ENCODE measurements at places on chromosomes 6 and 20. TPM values are rescaled to one million over a fixed set of nuclear protein-coding genes. Genes with fewer than 3 reads are reported as not detected.

Gene PERP
- total RNA-seq: 68.3 TPM

DNA sequence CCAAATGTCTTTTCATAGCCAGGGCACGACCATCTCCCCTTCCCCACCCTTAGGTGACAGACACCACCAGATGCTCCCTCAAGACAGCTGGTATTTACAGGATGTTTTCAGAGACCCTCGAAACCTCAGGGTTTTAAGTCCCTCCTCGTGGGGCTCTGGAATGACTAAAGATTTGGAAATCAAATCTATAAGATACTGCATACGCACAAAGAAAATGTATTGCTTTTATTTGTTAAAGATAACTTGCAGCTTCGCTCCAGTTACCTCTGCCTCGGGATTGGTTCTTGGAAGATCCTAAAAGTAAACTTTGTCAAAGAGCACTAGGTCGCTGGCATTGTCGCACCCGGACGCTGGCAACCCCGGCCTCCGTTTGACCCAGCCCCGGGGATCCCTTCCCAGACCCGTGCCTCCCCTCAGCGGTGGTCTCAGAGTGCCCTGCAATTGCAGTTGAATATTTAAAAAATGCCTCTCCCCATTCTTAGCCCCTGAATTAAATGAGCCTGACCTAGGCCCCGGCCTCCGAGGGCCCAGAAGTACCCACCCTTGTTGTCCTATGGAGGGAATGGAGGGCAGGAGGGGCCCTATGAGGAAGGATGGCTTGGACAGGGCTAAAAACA, 7.1 kb downstream of the PAX1 start:
- DNase-seq: no peak

Gene GATA5
- total RNA-seq: 3.8 TPM

DNA sequence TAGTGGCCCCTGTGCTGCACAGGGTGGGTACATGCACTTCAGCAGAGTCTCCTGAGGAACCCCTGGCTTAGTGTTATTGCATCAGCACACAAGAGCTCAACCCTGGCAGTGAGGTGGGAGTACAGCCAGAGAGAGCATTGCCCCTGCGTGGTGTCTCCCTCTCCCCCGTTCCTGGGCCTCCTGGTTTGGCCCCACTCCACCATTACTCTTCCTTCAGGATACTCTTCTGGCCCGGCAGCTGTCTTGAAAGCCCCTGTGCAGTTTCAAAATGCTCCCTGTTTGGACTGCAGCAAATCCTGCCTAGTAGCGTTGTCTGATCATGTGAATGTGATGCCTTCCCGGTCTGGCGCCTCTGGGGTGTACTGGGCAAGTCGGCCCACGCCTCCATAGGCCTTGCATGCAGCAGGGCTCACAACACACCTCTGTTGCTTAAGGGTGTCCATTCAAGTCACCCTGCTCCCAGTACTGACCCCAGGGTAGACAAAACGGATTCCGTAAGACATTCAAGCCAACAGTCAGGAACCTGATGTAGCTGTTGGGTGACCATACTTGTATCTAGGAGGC, 32.1 kb downstream of the TXNDC5 start:
- DNase-seq: no peak
